NCI-H1092 (cell line): ENCODE measurements at places on chromosomes 5 and 9.

GRCh38 chr9:133421615-133422542 is at the start of gene ADAMTS13:
TSS of gene ADAMTS13 (plus strand) at chr9:133422367. CDS start at chr9:133422444, 77 bp downstream.
- DNase-seq: no peak

GRCh38 chr9:120353506-120353905 is 226.5 kb downstream of the CDK5RAP2 start:
- DNase-seq: no peak

DNA sequence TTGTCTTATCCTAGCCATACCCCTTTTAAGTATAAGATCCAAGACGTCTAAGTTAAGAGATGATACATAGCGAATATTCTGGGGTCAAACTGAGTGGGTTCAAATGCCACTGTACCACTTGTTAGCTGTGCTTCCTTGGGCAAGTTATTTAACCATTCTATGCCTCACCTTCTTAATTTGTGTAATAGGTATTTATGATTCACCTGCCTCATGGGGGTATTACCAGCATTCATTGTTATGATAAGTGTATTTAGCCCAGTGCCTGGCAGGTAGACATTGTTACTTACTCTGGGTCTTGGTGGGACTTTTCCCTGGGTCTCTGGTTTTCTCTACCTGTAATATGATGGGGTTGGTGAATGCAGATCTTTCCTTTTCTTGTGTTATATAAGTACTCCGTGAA is 3.8 kb downstream of the LARP1 start:
- no peak for DNase-seq

DNA sequence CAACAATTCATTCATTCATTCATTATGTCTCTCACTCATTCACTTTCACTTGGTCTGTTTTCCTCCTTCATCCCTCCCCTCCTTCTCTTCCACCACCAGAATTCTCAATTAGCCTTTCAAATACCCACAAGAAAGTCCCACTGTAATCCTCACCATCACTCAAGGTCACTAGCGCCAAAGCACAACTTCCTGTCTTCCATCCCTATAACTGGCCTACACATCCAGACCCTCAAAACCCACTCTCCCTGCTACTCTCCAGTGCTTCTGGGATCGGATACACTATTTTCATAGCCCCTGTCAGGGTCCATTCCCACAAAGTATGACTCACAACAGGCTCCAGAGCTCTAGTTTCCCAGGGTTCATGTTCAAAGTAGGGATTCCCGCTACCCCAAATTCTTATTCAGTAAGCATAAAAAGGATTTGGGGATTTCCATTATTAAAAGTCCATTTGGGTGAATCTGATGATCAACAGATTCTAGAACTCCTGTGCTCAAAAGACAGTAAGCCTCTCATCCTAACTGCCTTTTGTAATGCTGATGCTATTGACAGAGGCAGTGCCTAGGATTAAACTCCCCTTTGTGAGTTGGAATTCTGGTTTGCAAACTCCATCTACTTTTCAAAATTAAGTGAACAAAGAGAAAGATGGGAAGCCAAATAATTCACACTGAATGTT is 250.9 kb downstream of the SEMA5A start:
- DNase-seq: no peak

GRCh38 chr5:93587597-93588351 is 4.8 kb downstream of the NR2F1 start:
- no peak for DNase-seq
